BJ (cell line): ENCODE measurements at places on chromosomes 16 and 17. TPM values are rescaled to one million over a fixed set of nuclear protein-coding genes. Genes with fewer than 3 reads are reported as not detected.

ITGB3 gene
- 5.4 and 6.3 TPM in 2 replicates for polyA plus RNA-seq

DNA sequence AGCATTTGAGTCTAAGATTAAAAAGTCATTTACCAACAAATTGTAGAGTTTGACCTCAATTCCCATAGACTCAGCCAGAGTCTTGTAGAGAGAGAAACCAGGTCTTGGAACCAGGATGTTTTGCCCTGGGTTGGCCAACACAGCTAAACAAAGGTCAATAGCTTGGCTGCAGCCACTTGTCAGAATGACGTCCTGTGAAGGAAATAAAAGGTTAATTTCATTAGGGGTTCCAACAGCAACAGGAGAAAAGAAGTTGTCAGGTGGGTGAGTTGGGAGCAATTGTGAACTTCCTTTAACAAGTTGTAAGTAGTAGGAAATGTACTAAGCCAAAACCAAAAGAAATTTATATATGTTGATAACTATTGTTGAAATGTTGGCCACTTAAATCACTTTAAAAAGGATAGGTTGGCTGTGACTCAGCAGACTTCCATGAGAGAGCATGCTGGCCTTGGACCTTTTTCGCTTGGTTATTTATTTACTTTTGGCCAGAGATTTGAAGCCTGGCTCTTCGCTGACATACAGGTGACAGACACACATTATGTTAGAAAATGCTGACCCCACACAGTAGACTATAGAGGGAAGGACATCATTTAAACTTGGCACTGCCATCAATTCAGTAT lies 4.3 kb downstream of the TAT start:
- DNase-seq = no peak

GRCh38 chr16:17392857-17393692 lies 77.7 kb downstream of the XYLT1 start:
- DNase-seq = no peak

NOD2 gene
- not detected in 2 replicates for polyA plus RNA-seq

SCIMP gene
- not detected in 2 replicates for polyA plus RNA-seq

GRCh38 chr16:81473969-81474959 lies 29.7 kb downstream of the CMIP start:
- DNase-seq = no peak
